ENCODE measurements at places on chromosomes 7 and 10.

DNA sequence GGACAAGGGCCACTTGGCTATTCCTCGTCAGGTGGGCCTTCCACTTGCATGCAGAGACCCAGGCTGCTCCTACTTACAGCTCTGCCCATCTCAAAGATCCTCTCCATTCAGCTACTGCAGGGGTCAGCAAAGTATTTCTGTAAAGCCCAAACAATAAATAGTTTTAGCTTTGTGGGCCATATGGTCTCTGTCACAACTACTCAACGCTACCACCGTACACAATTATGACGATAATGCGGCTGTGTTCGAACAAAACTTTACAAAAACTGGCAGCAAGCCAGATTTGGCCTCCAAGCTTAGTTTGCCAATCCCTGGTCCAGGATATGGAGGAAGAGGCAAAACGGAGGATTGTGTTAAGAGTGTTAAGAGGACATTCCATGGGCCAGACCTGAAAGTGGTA lies 12.8 kb downstream of the RAB11FIP2 start:
- DNase-seq, result no peak

DNA sequence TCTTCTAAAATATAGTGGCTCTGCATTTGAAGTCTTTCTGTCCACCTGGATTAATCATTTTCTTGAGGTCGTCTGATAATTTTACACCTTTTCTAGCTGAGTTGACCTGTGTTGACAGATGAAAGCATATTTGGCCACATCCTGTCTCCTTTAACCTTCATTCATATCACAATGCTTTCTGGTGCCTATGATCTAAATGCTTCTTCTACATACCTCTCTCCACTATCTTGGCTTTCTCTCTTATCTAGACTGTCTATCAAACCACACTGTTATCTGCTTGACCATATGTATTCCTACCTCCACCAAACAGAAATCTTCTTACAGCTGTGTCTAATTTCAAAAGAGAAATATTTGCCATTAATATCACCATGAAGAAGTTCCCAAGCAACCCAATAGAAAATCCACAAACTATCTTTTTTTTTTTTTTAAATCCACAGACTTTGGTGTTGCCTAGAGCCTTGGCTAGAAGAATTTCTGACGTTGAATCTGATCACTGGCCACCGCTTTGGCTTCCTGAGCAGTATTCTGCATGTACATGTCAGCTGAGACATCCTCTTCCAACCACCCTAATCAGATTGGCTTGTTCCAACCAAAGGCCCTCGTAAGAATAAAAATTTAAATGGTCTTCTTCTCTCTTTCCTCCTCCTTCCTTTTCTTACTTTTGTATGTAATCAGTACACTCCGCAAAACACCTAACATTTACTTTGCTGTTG lies 66.3 kb upstream of the SP4 start:
- no peak for DNase-seq

DNA sequence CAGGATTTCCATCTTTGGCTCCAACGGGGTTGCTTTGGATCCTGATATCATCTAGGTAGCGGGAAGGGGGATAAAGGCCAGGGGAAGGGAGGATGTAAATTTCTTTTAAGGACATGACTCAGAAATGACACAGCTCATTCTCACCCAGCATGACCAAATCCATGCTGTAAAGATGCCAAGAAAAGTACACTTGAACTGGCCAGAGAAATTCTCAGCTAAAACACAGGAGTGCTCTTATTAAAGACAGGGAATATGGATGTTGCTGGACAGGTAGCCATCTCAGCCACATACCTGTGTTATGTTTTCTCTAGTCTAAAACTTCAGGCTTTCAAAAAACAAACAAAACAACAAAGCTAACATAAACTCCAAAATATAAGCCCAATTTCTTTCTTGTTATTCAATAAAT lies 68.3 kb downstream of the NAMPT start:
- no peak for DNase-seq

- peak; percentile 78 for DNase-seq
These were observed 227.2 kb upstream of the KLF14 start for GRCh38 chr7:130961128-130961601.

DNA sequence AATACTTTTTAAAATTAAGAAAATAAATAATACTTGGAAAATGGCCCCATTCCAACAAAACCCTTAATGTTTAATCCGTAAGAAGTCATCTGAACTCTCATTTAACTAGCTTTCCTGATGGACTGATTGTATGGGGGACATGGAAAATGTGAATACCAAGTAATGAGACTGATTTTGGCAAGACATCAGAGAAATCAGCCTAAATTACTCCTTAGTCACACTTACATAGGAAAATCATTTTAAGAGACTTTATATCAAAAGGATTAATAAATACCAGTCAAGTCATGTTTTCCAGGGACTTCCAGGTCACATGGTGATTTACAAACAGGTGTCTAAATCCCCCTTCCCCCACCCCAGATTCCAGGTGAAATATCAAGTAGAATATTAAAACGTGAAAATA lies 58.2 kb downstream of the GRM8 start:
- DNase-seq, result no peak

DNA sequence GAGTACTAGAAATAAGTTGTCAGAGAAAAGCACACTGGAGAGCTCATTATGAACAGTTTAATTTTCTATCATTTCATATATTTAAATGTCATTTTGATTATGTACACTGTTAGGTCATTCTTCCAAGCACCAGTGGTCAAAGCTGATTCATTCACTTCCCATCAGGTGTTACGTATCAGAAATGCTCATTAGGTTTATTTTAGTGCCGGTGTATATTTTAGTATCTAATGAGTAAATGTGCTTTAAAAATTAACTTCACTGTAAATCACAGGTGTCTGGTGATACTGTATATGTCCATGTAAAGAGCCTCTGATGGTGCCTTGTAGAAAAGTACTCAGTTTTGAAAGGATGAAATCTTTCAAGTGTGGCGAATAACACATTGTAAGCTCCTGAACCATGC lies 3.5 kb downstream of the DMTF1 start:
- no peak for DNase-seq

DNA sequence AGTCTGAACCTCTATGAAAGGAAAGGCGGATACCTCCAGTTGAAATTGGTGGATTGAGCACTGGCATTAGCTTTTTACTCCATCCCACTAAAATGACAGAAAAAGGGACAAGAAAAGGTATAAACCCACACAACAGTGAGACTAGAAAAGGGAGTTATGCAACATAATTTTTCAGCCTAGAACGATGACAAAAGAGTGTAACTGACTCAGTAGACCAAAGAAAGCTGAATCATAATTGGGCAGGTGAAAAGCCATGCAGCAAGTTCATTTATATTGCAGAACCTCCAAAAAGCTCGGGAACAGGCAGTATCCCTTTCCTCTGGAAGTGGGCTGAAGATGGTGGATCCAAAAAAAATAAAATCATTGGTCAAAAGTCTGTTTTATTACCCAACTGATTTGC lies 30.5 kb upstream of the ZCCHC24 start:
- DNase-seq, result no peak

GRCh38 chr7:151175793-151176311 lies 8.4 kb upstream of the GBX1 start:
- DNase-seq, result no peak
